Tibial nerve (tissue), 4 donors: ENCODE measurements at places on chromosomes 12 and 14. TPM values are rescaled to one million over a fixed set of nuclear protein-coding genes. Genes with fewer than 3 reads are reported as not detected.

GRCh38 chr12:24966951-24967564 is 18.2 kb upstream of the BCAT1 start:
- no peak overlapping the region for H3K27ac ChIP-seq
- no peaks in the 10 kb centered on the region for H3K36me3 ChIP-seq
- no peaks in the 10 kb centered on the region for H3K4me1 ChIP-seq
- DNase-seq, result no peak
- H3K4me3 ChIP-seq, result no peak overlapping the region
- H3K27me3 ChIP-seq, result no peaks in the 10 kb centered on the region

GRCh38 chr14:97538749-97539410 is 741.7 kb downstream of the VRK1 start:
- H3K36me3 ChIP-seq, result no peaks in the 10 kb centered on the region
- H3K27ac ChIP-seq, result no peak overlapping the region
- H3K4me3 ChIP-seq, result no peak overlapping the region

GRCh38 chr12:100566887-100567637 is 6.4 kb upstream of the GAS2L3 start:
- H3K27me3 ChIP-seq, result no peaks in the 10 kb centered on the region
- no peak for DNase-seq
- no peak overlapping the region for H3K4me3 ChIP-seq
- H3K4me1 ChIP-seq, result no peaks in the 10 kb centered on the region
- H3K36me3 ChIP-seq, result no peaks in the 10 kb centered on the region
- no peak overlapping the region for H3K27ac ChIP-seq

DNA sequence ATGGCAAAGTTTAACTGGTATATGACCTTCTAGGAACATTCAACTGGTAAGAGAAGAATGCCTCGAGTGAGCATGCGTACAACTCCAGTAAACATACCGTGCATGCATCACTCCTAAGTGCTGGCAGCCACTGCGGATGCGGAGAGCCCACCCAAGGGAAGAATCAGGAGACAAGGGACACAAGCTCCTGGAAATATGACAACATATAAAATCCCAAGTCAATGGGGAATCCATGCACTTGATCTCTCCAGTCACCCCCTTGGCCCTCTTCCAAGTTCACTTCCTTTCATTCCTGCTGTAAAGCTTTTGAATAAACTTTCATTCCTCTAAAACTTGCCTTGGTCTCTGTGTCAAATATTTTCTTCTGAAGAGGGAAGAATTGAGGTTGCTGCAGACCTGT is 168.7 kb upstream of the TMCC3 start:
- DNase-seq, result no peak
- H3K36me3 ChIP-seq, result no peaks in the 10 kb centered on the region
- no peak overlapping the region for H3K4me3 ChIP-seq
- H3K27ac ChIP-seq, result no peak overlapping the region
- H3K4me1 ChIP-seq, result no peaks in the 10 kb centered on the region

GRCh38 chr12:14729586-14729985 is 33.2 kb upstream of the GUCY2C start:
- no peaks in the 10 kb centered on the region for H3K4me1 ChIP-seq
- H3K27me3 ChIP-seq, result no peaks in the 10 kb centered on the region
- no peak overlapping the region for H3K4me3 ChIP-seq
- no peak overlapping the region for H3K27ac ChIP-seq
- no peak for DNase-seq
- no peaks in the 10 kb centered on the region for H3K36me3 ChIP-seq

DNA sequence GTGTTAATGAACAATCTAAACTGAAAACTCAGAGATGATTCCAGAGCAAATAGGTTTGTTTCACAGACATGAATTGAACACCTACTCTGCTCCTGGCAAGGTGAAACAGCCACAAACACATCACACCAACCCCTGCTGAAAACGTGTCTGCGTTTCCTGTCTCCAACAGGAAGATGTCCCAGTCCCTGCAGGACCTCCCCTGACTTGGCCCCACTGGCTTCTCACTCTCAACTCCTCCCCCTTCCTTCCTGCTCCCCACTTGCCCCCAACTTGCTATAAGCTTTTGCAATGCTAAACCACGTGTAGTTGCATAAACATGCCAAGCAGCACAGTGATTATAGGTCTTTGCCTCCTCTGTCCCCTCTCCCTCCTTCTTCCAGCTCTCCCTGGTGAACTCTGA is 567.6 kb downstream of the BCL11B start:
- H3K27me3 ChIP-seq, result no peaks in the 10 kb centered on the region
- DNase-seq, result no peak
- no peaks in the 10 kb centered on the region for H3K36me3 ChIP-seq
- no peak overlapping the region for H3K4me3 ChIP-seq
- no peak overlapping the region for H3K27ac ChIP-seq

GRCh38 chr12:41103614-41104013 is 84.5 kb upstream of the PDZRN4 start:
- H3K27ac ChIP-seq, result no peak overlapping the region
- no peaks in the 10 kb centered on the region for H3K36me3 ChIP-seq
- no peak overlapping the region for H3K4me3 ChIP-seq
- DNase-seq, result no peak
- no peaks in the 10 kb centered on the region for H3K27me3 ChIP-seq

DNA sequence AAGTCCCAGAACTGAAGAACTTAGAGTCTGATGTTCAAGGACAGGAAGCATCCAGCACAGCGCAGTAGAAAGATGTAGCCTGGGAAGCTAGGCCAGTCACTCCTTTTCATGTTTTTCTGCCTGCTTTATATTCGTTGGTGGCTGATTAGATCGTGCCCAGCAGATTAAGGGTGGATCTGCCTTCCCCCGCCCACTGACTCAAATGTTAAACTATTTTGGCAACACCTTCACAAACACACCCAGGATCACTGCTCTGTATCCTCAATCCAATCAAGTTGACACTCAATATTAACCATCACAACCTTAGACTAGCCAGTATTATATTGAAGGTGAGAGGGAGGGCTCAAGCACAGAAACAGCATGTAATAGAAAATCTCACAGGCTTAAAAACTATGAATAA is 222.9 kb downstream of the C12orf50 start:
- H3K4me1 ChIP-seq, result no peaks in the 10 kb centered on the region
- H3K27me3 ChIP-seq, result no peaks in the 10 kb centered on the region
- no peak for DNase-seq

GRCh38 chr12:95717316-95717928 is 73.1 kb downstream of the NTN4 start:
- H3K27me3 ChIP-seq, result no peaks in the 10 kb centered on the region
- H3K27ac ChIP-seq, result no peak overlapping the region
- H3K4me1 ChIP-seq, result no peaks in the 10 kb centered on the region

- H3K4me1 ChIP-seq, result no peaks in the 10 kb centered on the region
- H3K4me3 ChIP-seq, result no peak overlapping the region
- no peaks in the 10 kb centered on the region for H3K36me3 ChIP-seq
- no peak for DNase-seq
- no peak overlapping the region for H3K27ac ChIP-seq
- H3K27me3 ChIP-seq, result no peaks in the 10 kb centered on the region
Observed at GRCh38 chr14:95040708-95041476, 116.4 kb downstream of the DICER1 start.

The LRTM2 gene
- total RNA-seq, result not detected

The ADAMTS20 gene
- not detected for total RNA-seq

The WDHD1 gene
- total RNA-seq, result 1.7 TPM

The CAPS2 gene
- total RNA-seq, result 18.8 TPM

The NID2 gene
- 61.4 TPM for total RNA-seq

The NAA30 gene
- 16.6 TPM for total RNA-seq
